Right renal cortex interstitium (tissue), 3 donors: ENCODE measurements at places on chromosomes 13 and 19. TPM values are rescaled to one million over a fixed set of nuclear protein-coding genes. Genes with fewer than 3 reads are reported as not detected.

The OVOL3 gene
- polyA plus RNA-seq: not detected

- DNase-seq: no peak
These were observed 175.9 kb upstream of the TRPC4 start for GRCh38 chr13:38045278-38046048.

The SYMPK gene
- polyA plus RNA-seq: 54.5 TPM

DNA sequence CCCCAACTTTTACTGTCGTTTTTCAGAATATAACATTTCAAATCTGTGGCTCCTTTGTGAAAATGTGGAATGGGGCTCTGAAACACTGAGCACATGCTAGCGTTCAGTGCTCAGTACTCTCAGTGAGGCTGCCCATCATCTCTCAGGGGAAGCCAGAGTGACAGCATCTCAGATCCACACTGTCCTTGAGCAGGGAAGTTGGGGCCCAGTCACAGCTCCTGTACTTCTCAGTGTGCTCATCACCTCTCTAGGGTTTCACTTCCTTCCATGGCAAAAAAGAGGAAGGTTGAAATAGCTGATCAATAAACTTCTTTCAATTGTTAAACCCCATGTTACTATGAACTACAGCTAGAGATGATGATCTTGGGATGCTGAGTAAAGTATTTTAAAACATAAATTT, 565.9 kb upstream of the SPRY2 start:
- no peak for DNase-seq

- no peak for DNase-seq
These were observed 1.2 kb downstream of the SAMD1 start for GRCh38 chr19:14089412-14089661.

The PRSS57 gene
- 0.19 TPM for polyA plus RNA-seq

DNA sequence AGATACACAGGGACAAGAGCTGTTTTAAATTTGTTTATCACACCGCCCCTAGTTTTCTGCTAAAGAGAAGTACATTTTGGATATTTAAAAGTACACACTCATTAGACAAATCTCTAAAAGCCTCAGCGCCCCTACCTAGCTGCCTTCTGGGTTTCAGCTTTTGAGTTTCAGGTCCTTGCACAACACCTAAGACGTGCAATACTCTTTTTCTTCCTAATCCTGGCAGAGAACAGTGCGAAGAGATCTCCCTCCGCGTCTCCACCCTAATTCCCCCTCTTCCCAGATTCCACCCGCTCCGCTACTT, 421 bp upstream of the KLF5 start:
- DNase-seq: no peak

GRCh38 chr13:29129616-29130015, 309.5 kb downstream of the MTUS2 start:
- no peak for DNase-seq

GRCh38 chr19:28403690-28404089, 809.3 kb downstream of the UQCRFS1 start:
- DNase-seq: no peak

GRCh38 chr13:30857018-30857417, 49.1 kb upstream of the MEDAG start:
- no peak for DNase-seq

The ZNF211 gene
- 39.5 TPM for polyA plus RNA-seq

- DNase-seq: no peak
These were observed 1.5 kb downstream of the ILF3 start for GRCh38 chr19:10655457-10656312.
